ENCODE measurements at places on chromosomes 3 and 15. TPM values are rescaled to one million over a fixed set of nuclear protein-coding genes. Genes with fewer than 3 reads are reported as not detected.

DNA sequence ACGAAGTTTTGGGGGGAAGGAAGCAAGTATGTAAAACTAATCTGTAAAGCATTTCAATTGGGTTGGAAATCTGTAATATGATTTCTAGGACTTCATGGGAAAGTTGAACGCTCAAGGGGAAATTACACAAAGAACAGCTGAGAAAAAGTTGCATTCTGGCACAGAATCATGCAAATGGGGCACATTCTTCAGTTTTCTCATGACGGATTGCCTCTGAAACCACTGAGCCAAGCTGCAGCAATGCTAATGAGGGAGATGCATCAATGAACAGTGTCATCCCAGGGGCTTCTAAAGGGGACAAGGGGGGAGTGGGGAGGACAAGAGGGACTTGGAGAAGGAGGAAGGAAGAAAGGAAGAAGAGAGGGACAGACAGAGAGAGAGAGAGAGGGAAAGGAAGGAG lies 291.4 kb upstream of the ATP11B start:
- DNase-seq: no peak

- no peak for DNase-seq
These were observed 16.0 kb upstream of the ZNF710 start for GRCh38 chr15:89985111-89985510.

GRCh38 chr3:172103724-172104123 lies 64.3 kb downstream of the FNDC3B start:
- no peak for DNase-seq

DNA sequence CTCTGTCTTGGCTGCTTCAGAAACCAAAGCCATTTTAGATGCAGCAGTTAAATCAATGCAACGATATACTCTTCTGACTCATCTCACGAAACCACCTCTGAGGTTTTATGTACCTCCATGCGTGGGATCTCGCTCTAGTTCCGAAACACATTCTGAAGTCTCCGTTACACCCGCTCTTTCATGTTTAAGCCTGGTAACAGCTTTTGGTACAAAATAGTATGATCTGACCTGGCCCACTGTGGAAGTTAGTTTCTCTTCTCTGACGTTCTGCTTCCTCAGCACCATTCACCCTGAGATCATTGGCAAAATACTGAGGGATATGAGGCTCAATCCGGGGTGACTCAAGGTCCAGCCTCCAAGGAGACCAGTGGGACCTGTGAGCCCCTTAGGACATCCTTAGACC lies 121.9 kb downstream of the TMEM266 start:
- DNase-seq: no peak

- DNase-seq: no peak
These were observed 1.0 kb downstream of the TMCC1 start for GRCh38 chr3:129892486-129892856.

GRCh38 chr3:25044762-25045710 lies 383.0 kb upstream of the RARB start:
- peak; percentile 2 for DNase-seq

- DNase-seq: no peak
These were observed 124.3 kb downstream of the TMEM266 start for GRCh38 chr15:76183930-76184649.

DNA sequence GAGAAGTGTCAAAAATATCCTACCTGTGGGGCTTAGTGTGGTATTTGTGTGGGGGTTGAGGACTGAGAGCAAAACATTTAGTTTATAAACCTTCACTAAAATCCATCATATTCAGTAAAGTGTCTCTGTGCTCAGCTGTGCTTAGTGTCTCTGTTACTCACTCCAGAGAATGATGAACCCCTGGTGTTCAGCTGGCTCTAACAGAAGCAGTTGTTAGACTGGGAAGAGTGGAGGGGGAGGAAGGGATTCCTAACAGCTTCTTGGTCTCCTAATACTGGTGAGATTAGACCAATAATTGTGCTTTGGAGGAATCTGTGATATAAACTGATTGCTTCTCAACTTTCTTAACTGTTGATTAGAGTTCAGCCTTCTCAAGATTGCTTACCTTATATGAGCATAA lies 1123.5 kb downstream of the ROBO2 start:
- no peak for DNase-seq

- DNase-seq: no peak
These were observed 683 bp upstream of the CACNA2D3 start for GRCh38 chr3:54121414-54122323.

DNA sequence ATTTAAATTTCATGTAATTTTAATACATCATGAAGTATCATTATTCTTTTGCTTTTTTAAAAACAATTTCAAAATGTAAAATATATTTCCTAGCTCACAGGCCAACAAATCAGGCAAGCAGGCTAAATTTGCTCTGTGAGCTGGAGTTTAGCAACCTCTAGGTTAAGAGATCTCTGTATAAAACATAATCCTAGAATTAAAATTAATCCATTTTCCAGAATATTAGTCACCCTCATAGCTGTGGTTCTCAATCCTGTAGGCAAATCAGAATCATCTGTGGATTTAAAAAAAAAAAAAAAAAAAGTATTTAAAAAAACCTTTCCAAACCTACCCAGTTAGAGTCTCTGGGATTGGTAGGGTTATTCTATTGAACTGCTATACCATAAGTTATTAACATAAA lies 209.7 kb downstream of the MINAR1 start:
- no peak for DNase-seq

THAP10 gene
- total RNA-seq: 4.6 TPM

DNA sequence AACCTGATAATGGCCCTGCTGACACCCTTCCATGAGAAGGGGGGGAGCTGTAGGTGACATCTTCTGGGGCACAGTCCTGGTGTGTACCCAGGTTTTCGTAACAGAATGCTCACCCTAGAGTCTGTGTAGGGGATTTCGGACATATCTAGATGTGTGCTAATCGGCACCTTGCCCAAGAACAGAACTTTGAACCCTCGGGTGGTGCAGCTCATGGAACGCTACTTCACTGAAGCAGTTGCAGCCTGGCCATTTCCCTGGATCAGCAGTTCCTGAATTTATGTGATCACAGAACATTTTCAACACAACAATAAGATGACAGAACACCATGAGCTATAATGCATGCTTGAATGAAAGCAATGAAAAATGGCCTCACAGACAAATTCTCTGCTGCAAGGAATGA lies 57.5 kb upstream of the MUC13 start:
- no peak for DNase-seq

PLA2G4D gene
- 1.0 TPM for total RNA-seq

DNA sequence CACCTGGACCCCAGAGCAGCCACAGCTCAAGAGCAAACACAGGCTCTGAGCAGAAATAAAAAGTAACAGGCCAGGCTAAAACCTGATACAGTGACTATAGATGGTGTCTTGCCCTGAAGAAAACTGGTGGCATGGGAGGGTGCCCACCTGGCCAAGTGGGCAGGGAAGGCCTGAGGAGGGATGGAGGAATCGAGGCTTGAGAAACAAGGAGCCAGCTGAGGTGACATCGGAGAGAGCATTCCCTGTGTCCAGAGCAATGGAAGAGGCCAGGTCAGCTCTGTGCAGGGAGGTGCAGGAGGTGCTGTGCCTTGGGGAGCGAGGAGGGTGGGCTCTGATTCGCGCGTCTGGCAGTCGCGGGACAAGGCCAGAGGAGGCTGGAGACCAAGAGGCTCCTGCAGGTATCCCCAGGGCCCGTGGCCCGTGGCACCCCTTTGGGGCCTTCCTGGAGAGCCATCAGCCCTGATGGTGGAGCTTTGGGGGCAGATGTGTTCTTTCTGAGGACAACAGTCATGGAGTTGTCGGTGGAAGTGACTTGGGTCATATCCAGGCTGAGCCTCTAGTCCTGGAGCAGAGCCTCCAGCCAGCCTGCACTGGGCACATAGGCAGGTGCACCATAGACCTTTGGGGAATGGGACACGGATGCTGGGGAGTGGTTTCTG lies 56.1 kb downstream of the PLXNA1 start:
- DNase-seq: no peak

LRRIQ4 gene
- not detected for total RNA-seq

- DNase-seq: no peak
These were observed 239.8 kb downstream of the ITPR1 start for GRCh38 chr3:4732925-4733324.

- DNase-seq: no peak
These were observed 503.3 kb upstream of the CFAP20DC start for GRCh38 chr3:59553076-59553475.

SLC2A2 gene
- not detected for total RNA-seq

- DNase-seq: no peak
These were observed 129.7 kb upstream of the TUSC7 start for GRCh38 chr3:116579840-116580239.

GRCh38 chr15:43347114-43347513 lies 16.7 kb upstream of the LCMT2 start:
- DNase-seq: no peak

GRCh38 chr3:13529196-13530112 lies 19.5 kb upstream of the FBLN2 start:
- no peak for DNase-seq

GRCh38 chr3:47000198-47000815 lies 20.8 kb downstream of the NBEAL2 start:
- peak; percentile 55 for DNase-seq

DNA sequence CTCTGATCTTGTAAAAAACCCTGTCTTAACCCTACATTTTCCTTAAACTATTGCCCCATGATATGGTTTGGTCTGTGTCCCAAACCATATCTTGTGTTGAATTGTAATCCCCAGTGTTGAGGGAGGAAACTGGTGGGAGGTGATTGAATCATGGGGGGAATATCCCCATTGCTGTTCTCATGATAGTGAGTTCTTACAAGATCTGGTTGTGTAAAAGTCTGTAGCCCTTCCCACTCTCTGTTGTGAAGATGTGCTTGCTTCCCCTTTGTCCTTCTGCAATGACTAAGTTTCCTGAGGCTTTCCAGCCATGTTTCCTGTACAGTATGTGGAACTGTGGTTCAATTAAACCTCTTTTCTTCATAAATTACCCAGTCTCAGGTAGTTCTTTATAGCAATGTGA lies 881.4 kb downstream of the DIPK2A start:
- no peak for DNase-seq

BNC1 gene
- 0.17 TPM for total RNA-seq

DNA sequence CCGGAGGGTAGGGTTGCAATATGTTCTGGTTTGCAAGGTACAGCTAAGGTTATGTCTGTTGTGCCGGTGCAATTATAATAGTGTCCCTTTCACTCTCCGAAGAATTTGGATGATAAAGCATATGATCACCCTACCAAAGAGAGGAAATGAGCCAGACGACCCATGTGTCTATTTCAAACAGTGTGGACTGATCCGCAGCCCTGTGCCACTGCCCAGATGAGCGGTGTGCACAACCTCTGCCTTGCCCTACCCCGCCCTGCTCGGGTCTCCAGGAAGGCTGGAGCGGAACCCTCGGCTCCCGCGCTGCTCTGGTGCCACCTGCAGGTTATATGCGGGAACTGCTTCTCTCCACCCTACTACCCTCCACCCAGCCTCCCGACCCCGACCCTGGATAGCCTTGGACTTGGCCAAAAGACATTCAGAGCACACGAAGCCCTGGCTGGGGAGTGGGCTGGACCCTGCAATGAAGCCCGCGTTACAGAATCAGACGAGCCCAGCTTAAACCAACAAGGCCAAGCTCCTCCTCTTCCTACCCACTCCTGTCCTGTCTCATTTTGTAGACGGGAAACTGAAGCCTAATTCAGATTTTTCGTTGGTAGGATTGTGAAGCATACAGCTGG lies 68.4 kb upstream of the CHRNB4 start:
- DNase-seq: peak; percentile 77

SLC9C1 gene
- not detected for total RNA-seq

- DNase-seq: no peak
These were observed 5.5 kb upstream of the ATP2B2 start for GRCh38 chr3:10510743-10511432.
